GM04504 (cell line): ENCODE measurements at places on chromosomes 6 and 20.

DNA sequence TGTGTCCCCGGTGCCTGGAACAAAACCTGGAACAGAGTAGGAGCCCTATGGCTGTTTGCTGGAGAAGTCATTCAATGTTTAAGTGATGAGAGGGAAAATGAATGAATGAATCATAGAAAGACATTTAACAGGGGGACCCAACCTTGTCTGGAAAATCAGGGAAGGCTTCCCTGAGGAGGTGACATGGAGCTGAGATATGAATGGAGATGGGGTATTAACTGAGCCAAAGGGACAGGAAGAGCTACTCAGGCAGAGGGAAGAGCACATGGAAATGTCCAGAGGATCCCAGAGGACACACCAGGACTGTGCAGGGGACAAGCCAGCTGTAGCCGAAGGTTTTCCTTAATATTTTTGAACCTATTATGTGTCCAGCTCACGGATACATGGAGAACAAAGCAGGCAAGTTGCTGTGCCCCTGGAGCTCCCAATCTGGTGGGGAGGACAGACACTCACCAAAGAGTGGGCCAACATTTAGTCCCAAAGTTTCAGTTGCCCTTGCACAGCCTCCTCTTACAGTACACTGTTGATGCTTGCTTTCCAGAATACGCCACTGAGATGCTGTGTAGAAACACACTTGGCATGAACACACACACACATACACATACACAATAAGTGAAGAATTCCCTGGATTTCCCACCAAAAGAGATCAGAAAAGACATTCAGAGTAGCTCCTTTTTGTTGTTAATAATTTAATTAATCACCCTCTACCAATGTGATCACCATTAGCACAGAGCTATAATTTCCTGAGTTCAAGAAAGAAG lies 77.0 kb upstream of the PTPN1 start:
- DNase-seq, result no peak

DNA sequence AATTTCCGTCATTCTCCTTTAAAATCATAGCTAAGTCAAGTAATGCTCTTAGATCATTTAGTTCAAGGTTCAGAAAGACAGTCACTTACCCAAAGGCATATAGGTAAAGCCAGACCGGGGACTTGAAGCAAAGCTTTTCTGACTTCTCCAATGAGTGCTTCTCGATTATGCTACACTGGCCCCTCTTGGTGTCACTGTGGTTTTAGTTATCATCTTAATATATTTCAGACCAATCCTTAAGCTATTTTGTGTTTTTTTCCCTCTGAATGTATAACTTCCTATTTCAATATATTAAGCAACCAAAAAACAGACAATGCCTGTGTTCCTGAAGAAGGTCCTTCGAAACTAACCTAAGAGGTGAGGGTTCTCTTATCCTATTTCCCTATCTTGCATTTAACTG lies 3.9 kb downstream of the PRDM1 start:
- no peak for DNase-seq

- DNase-seq, result no peak
Observed at GRCh38 chr20:6058684-6059295, 4.9 kb upstream of the LRRN4 start.

- no peak for DNase-seq
Observed at GRCh38 chr6:152700427-152700826, 2.7 kb downstream of the MYCT1 start.

DNA sequence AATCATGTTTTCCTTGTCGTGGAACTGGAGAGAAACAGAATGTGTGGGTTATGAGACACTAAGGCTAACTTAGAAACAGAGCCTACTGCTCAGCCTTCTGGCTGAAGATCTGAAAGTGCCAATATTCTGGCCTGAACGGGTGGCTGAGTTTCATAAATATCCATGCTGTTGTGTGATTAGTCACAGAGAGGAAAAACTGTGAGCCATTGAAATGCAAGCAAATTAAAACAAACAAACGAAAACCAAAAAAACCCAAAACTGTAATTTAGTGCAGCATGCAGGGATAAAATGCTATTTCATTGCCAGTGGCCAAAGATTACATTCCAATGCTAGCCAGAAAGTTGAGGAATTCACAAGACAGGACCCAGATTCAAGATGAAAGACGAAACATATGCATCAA lies 315.1 kb downstream of the UBE3D start:
- DNase-seq, result peak; percentile 44

GRCh38 chr6:11744753-11745152 lies 33.9 kb downstream of the ADTRP start:
- DNase-seq, result peak; percentile 65

- no peak for DNase-seq
Observed at GRCh38 chr6:70299456-70299855, 3.4 kb downstream of the COL9A1 start.

- DNase-seq, result no peak
Observed at GRCh38 chr6:35371494-35372262, 29.3 kb downstream of the PPARD start.

DNA sequence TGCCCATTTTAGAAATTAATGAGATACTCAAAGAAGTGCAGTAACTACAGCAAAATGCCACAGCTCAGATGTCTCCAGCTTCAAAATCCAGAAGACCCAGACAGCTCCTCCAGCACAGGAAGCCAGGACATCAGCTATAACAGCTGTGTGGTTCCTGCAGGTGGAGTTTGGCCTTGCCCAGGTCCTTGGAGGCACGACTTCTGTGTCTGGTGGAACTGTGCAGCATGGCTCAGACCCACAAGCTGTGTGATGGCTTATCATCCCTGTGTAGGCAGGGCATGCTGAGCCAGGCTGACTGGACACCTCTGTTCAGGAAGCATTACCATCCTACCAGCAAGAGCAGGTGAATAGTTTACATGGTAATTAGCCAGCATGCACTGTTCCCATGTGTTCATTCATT lies 26.5 kb upstream of the CD93 start:
- no peak for DNase-seq

DNA sequence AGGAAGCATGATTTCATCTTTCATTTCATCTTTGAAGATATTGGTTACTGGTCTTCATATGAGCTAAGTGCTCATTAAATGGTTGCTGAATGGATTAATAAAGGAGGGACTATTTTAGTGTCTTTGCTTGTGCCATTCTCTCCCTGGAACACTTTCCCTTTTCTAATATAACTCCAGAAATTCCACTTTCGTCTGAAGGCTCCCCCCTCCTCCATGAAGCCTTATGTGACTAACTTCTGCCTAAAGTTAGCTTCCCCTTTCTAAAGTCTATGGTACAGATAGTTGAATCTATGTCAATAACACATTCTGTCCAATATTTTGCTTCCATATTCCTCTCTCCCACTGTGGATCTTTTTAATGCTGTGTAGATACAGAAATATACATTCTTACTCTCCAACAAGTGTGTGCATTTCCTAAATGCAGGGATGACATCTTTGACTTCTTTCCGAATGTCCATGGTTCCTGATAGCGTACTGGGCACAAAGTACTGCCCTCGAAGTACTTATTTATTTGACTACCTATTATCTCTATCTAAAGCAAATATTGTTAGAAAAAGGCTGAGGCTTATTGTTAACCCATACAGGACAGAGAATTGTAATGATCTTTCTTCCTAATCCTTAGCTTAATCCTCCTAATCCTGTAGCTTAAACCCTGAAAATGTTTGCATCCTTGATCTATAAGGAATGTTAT lies 84.7 kb upstream of the ELOVL5 start:
- no peak for DNase-seq

GRCh38 chr20:56440346-56441007 lies 27.9 kb upstream of the RTF2 start:
- no peak for DNase-seq

DNA sequence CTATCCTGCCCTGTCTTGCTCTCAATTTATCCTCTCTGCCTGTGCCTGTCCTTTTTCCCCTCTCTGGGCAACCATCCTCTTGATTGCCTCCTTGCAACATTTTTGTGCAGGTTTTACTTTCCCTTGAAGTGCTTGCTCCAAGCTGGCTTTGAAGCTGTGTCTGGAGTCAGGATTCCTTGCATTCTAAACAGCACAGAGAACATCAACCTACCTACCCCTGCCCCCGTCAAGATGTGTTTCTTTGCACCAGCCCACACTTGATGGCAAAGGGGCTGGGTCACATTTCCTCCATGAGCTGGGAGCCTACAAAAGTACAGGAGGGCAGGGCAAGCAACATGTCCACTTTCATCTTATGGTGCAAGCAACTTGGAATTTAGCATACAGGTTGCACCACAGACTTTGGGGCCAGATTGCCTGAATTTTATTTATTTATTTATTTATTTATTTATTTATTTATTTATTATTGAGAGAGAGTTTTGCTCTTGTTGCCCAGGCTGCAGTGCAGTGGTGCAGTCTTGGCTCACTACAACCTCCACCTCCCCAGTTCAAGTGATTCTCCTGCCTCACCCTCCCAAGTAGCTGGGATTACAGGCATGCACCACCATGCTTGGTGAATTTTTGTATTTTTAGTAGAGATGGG lies 206.3 kb downstream of the COL19A1 start:
- DNase-seq, result no peak

- DNase-seq, result no peak
Observed at GRCh38 chr20:25196786-25197120, 1.2 kb downstream of the ENTPD6 start.

GRCh38 chr6:170022827-170023619 lies 267.9 kb downstream of the DLL1 start:
- DNase-seq, result no peak

DNA sequence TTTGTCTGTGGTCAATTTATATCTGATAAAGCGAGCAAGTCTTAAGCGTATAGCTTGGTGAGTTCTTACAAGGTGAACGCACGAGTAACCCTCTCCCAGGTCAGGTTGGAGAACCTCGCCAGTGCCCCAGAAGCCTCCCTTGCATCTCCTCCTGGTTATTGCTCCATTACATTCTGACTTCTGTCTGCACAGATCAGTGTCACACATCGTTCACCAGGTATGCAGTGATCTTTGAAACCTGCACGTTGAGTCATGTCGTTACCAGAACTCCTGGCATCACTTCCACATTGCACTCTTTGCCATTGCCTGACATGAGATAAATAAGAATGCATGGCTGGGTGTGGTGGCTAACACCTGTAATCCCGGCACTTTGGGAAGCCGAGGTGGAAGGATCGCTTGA lies 44.2 kb downstream of the AKAP12 start:
- no peak for DNase-seq

GRCh38 chr6:43451348-43451747 lies 4.0 kb downstream of the DLK2 start:
- DNase-seq, result no peak

DNA sequence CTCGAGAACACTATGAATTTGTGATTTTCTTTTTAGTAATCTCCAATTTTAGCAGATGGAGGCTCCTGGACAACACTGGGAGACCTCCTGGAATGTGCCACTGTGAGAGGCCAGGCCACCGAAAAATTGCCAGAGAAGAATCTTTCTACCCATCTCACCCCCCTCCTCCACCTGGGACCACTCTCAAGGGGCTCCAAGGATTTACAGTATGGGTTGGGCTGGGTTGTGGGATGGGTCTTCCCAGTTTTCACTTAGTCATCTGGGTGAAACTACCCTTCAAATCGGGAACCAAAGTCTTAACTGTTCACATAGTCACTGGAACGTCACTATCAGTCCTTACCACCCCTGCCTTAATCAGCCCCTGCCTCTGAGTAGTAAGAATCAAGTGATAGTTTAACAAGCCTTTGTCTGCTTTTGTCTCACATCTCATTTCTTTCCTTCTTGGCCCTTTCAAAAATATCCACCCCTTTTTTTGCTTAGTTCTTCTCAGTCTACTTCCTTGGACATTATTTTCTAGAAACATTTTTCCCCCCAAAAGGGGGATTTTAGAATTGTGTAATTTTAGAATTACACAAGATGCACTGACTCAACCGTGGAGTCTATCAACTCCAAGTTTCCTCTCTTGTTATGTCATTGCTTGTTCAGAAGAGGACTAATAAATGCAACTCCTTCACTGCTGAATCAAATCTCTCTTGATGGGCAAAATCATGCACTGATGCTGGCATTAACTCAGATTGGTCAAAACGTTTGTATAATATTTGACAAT lies 148.2 kb upstream of the MOCS1 start:
- DNase-seq, result no peak

GRCh38 chr6:37232430-37233017 lies 25.0 kb upstream of the TBC1D22B start:
- no peak for DNase-seq

DNA sequence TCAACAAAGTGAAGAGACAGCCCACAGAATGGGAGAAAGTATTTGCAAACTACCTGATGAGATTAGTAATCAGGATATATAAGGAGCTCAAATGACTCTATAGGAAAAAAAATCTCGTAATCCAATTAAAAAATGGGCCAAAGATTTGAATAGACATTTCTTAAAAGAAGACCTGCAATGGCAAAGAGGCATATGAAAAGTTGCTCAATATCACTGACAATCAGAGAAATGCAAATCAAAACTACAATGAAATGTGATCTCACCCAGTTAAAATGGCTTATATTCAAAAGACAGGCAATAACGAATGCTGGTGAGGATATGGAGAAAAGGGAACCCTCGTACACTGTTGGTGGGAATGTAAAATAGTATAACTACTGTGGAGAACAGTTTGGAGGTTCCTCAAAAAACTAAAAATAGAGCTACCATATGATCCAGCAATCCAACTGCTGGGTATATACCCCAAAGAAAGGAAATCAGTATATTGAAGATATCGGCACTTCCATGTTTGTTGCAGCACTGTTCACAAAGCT lies 65.0 kb downstream of the TOX2 start:
- no peak for DNase-seq

- DNase-seq, result no peak
Observed at GRCh38 chr20:20184706-20185105, 132.4 kb downstream of the CFAP61 start.

DNA sequence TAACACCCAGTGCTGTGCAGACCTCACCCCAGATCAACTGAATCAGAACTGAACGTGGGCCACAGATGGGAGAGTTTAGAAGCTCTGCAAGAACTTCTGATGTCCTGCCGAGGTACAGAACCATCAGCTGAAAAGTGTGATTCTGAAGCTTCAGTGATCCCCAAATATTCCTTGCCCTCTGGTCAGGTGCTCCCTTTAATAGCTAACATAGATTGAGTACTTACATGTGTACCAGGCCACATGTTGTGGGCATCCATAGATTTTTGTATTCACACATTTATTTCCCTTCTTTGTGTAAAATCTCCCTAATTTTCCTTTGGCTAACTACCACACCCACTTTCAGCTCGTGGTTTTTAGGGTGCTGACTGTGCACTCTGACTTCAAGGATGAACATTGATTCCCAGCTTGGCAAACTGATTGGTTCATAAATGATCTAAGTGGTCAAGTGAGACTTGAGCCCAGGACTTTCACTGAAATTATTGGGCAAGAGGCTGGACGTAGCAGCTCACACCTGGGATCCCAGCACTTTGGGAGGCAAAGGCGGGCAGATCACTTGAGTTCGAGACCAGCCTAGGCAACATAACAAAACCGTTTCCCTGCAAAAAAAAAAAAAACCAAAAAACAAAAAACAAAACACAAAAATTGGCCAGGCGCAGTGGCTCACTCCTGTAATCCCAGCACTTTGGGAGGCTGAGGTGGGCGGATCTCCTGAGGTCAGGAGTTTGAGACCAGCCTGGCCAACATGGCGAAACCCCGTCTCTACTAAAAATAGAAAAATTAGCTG lies 162.2 kb downstream of the BCAS1 start:
- DNase-seq, result no peak

- no peak for DNase-seq
Observed at GRCh38 chr20:63252284-63252711, 2.0 kb downstream of the NKAIN4 start.

GRCh38 chr6:154165478-154165877 lies 126.4 kb downstream of the OPRM1 start:
- no peak for DNase-seq
